CD4-positive, alpha-beta T cell treated with Interleukin-15 for 4 hours (primary cell): ENCODE measurements at places on chromosomes 4 and X.

GRCh38 chr4:15444879-15445547, 17.2 kb downstream of the C1QTNF7 start:
- DNase-seq, result no peak

DNA sequence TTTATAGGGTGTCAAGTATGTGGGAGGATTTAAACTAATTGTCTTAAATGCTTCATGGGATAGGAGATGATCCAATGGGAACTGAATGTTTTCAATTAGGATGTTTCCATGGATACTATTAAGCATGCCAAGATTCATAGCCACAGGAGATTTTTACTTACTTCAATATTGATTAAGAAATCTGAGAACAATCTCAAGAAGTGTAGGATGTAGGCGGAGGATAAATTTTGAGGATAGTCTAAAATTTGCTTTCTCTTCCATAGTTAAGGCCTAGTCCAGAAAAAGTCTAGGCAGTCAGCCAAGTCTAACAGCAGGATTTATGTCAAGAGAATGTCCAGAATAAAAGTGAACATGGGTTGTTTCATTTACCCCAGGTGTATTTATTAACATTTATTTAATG, 32.8 kb downstream of the REPS2 start:
- no peak for DNase-seq

- no peak for DNase-seq
Observed at GRCh38 chrX:154593201-154593600, 8.3 kb downstream of the CTAG1A start.

GRCh38 chr4:101221294-101221693, 126.0 kb downstream of the PPP3CA start:
- DNase-seq, result no peak

DNA sequence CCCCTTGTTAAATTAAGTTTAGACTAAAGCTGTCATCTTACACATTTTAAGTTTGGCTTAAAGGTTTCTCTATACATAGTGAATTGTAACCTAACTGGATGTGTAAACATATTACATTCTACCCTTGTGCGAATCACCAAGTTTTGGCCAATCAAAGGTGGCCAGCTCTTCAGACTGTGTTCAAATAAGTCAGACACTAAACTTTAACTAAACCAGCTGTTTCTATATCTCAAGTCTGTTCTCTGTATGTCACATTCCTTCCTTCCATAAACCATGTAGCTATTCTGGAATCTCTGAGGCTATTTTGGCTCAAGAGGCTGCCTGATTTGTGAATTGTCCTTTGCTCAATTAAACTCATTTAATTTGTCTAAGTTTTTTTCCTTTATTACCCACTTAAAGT, 6.7 kb downstream of the SULT1B1 start:
- no peak for DNase-seq

GRCh38 chr4:3321295-3321889, 28.6 kb downstream of the RGS12 start:
- DNase-seq, result no peak

DNA sequence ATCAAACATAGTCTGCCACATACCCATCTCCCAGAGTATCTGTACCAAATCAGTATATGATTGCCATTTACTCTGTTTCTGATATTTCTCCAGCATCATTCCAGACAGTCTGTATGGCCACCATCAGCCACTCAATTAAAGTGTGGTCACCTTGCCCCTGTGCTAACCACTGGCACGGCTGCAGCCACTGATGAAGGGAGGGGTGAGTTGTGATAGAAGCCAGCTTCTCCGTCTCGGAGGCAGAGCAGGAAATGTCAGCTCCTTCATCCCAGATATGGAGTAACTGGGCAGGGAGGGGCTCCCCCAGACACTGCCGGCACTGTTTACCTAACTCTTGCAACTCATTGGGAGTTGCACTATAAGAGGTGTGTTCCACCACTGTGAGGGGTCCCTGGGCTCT, 30.3 kb downstream of the CXCL13 start:
- DNase-seq, result no peak

DNA sequence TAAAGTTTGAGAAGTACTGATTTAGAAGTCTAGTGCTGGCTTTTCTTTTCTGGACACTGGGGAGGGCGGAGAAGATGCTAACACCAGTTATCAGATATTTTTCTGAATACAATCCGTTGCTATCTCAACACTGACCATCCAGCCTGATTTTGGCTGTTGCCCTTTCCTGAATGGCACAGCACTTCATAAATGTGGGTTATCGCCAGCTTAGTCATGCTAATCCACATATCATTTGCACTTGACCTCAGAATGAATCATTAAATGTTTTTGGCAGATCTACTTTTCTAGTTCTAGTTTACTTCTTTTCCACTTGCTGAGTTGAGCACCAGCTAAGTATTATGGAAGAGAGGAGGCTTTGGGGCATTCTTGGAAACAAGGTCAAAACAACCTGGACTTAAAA, 60.8 kb upstream of the ESX1 start:
- DNase-seq, result no peak

DNA sequence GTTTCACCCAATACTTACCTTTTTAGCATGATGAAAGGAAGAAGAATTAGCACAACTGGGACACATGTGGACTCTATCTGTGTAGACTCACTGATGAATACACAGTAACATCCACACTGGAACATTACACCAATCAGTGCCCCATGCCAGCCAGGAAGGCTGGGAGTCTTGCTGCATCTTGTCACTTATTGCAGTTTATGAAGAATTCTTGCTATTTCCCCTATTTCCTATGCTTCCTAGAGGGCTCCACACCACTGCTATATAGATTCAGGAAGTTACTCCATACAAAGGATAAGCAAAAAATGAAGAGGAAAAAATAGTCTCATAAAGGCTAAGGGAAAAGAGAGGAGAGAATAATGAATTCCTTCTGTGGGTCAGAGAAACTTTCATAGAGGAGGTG, 201.0 kb downstream of the CAMK2D start:
- no peak for DNase-seq

DNA sequence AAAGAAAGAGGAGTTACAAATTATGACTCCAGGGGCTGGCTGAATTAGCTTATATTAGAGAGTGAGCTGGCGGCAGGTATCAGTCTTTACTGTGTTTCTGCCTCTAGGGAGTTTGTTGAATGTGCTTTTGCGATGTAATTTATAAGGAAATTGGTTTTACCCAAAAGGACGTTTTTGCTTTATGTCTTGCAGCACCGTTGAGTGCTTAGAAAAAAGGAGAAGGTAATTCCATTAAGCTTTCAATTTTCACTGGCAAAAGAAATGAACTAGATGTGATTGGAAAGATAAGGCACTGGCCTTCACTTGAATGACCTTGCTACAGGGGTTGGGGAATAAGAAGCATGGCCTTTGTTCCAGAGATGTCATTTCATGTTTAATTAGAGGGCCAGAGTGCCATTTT, 74.9 kb upstream of the CBR4 start:
- no peak for DNase-seq

- DNase-seq, result no peak
Observed at GRCh38 chr4:35494955-35495354, 749.4 kb downstream of the ARAP2 start.

DNA sequence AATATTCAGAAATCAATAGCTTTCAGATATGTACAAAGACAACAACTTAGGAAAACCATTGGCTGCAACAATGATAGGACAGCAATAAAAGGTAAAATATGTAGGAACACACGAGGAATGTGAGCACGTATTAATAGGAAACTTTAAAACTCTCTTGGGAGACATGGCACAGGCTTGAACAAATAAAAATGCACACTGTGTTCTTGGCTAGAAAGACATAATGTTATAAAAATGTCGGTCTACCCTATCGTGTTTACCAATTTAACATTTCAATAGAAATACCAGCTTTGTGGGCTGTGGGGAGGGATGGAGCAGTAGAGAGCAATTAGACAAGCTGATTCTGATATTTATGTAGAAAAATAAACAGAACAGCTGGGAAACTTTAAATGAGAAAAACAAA, 69.0 kb upstream of the FAM9B start:
- DNase-seq, result no peak

DNA sequence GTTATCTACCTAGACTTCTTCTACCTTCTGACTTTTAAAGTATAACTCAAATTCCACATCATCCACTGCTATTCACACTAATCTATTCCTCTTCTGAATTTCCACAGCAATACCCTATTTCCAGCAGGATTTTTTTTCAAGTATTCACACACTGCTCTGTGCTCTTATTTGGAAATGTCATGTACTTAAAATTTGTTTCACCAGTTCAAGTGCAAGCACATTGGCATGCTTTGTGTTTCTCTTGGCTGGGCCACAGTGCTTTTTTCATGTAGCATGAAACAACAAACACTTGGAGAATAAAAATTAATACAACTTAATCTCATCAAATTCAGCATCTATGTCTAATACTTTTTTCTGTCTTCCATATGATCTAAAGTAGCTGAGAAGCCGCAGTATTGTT, 161.8 kb upstream of the PCDH18 start:
- no peak for DNase-seq

- DNase-seq, result no peak
Observed at GRCh38 chrX:13283512-13283911, 36.3 kb downstream of the ATXN3L start.

- no peak for DNase-seq
Observed at GRCh38 chr4:168797194-168797593, 212.9 kb downstream of the CBR4 start.

GRCh38 chrX:153633607-153634180, 13.3 kb upstream of the DUSP9 start:
- DNase-seq, result no peak

- DNase-seq, result peak; percentile 74
Observed at GRCh38 chrX:79259073-79259689, 108.0 kb downstream of the ITM2A start.

DNA sequence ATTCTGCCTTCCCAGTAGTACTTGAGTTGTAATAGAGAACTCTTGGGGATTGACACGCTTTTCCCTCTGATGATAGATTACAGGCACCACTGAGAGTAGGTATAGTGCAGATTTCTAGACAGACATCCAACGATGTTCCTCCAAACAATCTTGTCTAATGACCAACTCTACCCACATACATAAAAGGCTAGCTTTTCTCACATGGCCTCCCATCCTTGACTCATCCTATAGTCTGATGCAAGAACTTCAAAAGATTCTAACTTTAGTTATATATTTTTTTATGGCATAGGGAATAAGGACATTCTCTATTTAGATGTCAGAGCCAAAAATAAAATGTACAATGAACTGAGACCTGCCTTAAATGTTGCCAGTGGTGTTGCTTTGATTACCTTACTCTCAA, 60.9 kb downstream of the GLRA2 start:
- no peak for DNase-seq

- no peak for DNase-seq
Observed at GRCh38 chr4:140088323-140088967, 65.5 kb downstream of the MAML3 start.
